ENCODE measurements at places on chromosomes 4 and X.

DNA sequence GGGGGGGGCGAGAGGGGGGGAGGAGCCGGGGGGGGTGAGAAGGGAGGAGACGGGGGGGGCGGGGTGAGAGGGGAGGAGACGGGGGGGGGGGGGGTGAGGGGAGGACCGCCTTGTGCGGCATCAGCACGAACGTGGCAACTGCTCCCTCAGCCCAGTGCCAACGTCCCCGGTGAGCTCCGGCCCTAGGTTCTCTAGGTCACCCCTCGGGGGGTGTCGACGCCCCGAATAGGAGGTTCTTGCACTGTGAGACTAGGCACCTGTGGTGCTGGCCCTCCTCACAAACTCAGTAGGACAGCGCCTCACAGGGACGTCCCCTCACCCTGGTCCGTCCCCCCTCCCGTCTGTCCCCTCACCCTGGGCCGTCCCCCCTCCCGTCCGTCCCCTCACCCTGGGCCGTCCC is 21.5 kb upstream of the GTPBP6 start:
- DNase-seq = no peak

- DNase-seq = no peak
Measured at GRCh38 chr4:107071108-107071507, 35.0 kb upstream of the DKK2 start.

GRCh38 chr4:163164591-163164990 is 2.1 kb downstream of the NAF1 start:
- no peak for DNase-seq

GRCh38 chrX:120015145-120016067 is 62.1 kb downstream of the RHOXF2B start:
- DNase-seq = no peak

GRCh38 chr4:887034-887763 is 44.9 kb downstream of the GAK start:
- no peak for DNase-seq

- DNase-seq = no peak
Measured at GRCh38 chr4:7063362-7063761, 4.5 kb downstream of the GRPEL1 start.

DNA sequence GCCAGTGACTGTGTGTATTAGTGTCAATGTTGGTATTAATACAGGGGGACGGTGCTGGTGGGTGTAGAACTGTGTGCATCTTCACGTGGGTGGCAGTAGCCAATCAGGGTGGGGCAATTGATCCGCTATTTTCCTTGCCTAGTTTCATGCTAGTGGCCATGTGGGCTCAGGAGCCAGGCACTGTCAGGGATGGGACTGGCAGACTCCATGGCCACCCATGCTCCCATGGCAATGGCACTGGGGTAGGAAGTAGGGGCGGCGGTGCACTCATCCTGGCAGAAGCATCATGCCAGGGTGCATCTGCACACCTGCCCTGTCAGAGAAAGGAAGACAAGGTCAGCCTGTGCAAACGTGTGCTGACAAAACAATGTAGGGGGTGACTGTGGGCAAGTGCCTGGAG is 122.1 kb upstream of the MAGEC2 start:
- no peak for DNase-seq

- DNase-seq = no peak
Measured at GRCh38 chrX:54602563-54602962, 72.5 kb downstream of the GNL3L start.

- DNase-seq = no peak
Measured at GRCh38 chr4:24885342-24885741, 27.5 kb downstream of the CCDC149 start.

- no peak for DNase-seq
Measured at GRCh38 chrX:101407167-101407747, 468 bp downstream of the GLA start.

GRCh38 chr4:52853351-52853750 is 8.8 kb upstream of the RASL11B start:
- no peak for DNase-seq

DNA sequence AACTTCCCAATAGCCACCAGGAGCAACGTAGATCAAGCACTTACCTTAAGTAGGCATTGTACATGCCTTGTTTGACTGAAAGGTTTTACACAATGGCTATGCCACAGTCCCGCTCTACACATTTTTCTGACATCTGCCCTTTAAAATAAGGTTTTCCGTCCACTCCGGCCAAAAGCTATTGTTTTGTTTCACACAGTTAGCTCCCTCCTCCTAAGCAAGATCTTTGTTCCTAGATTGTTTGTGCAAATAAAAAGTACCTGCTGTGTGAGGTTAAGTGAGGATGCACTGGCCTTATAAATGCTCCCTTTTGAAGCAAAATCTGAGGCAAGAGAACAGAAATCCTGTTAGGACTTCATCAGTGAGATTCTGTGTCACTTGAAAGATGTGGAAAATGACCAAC is 11.8 kb downstream of the SCD5 start:
- DNase-seq = no peak

- no peak for DNase-seq
Measured at GRCh38 chr4:59612235-59612634, 1587.9 kb upstream of the ADGRL3 start.
